ENCODE measurements at places on chromosomes 2 and 18. TPM values are rescaled to one million over a fixed set of nuclear protein-coding genes. Genes with fewer than 3 reads are reported as not detected.

DNA sequence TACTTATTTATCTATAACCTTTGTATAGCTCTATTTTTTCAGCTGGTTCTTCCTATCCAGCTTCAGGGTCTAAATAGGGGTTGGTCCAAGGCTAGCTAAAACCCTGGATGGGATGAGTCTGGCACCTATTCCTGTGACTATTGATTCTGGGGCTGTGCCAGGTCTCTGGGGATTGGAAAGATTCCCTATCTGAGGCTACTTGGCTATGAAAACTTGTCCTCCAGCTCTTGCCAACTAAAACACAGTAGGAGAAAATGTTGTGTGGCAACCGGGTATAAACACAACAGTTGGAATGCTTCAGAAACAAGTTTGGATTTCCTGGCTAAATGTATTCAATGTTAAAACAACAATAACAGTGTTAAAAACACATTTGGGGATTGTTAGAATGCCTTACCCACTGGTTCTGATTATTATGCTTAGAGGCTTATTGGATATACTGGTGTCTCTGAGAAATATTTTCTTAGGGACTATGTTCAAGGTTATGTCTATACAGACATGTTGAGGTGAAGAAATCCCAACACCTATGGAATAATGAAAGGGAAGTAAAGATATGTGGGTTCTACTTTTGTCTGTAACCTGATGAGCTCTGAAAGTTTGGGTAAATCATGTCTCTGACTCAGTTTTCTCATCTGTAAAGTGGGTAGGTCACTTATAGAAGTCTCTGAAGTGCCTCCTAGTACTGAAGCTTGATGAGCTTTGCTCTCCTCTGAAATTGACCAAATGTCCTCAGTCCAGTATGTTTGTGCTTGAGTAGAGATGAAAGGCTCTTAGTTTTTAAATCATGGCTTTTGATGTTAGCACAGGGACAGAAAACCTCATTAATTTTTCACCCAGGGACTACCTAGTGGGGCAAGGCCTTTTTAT lies 460.7 kb downstream of the MTX2 start:
- peak; percentile 95 for DNase-seq

DNA sequence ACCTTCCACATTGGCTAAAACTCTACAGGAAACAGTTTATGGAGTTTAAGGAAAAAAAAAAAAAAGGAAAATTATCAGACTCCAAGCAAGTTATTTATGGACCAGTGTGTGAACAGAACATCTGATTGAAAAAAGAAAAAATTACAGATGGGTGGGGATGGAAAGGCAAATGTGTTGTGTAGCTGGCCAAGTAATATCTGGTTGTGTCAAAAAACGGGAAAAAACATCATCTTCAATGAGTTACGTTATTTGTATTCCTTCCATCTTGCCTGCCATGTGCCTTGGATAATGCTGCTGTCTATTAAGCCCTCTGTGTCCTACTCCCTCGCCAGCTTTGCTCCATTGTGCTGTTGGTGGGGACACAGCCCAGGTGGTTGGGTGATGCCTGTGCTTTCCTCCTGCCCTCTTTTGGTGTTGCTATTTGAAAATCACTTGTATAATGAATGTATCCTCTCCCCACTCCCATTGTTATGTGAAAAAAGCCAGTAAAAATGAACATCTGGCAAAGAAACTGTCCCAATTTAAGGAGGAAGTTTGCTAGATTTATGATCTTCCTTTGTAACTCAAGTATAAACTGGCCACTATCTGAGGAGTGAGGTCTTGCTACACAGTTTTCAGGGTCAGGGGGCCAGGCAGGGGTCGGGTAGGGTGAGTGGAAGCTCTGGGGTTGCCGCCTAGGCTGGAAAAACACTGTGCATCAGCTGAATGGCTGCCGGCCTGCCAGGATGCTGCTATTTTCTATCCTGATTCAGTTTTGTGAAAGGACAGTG lies 155.9 kb downstream of the FMNL2 start:
- peak; percentile 42 for DNase-seq

Gene IL37
- not detected for total RNA-seq

GRCh38 chr2:204401114-204401513 lies 144.2 kb upstream of the PARD3B start:
- DNase-seq, result no peak

GRCh38 chr18:79396431-79397246 lies 909 bp downstream of the NFATC1 start:
- DNase-seq, result peak; percentile 40

Measured in endothelial cell of umbilical vein (primary cell).